ENCODE measurements at places on chromosomes 7 and 10. TPM values are rescaled to one million over a fixed set of nuclear protein-coding genes. Genes with fewer than 3 reads are reported as not detected.

KNDC1 gene
- polyA plus RNA-seq: 0.05 TPM

NSMCE4A gene
- 51.1 TPM for polyA plus RNA-seq

ARHGEF35 gene
- polyA plus RNA-seq: 0.86 TPM

CCDC6 gene
- 13.4 TPM for polyA plus RNA-seq

ATRNL1 gene
- 2.5 TPM for polyA plus RNA-seq

GNAT3 gene
- polyA plus RNA-seq: not detected

CDC123 gene
- polyA plus RNA-seq: 104 TPM

IGF2BP3 gene
- polyA plus RNA-seq: 5.4 TPM

MALRD1 gene
- polyA plus RNA-seq: not detected

ATP5F1C gene
- polyA plus RNA-seq: 340 TPM

ABCB4 gene
- polyA plus RNA-seq: 12.5 TPM

PON1 gene
- polyA plus RNA-seq: not detected

NACAD gene
- not detected for polyA plus RNA-seq

MKI67 gene
- polyA plus RNA-seq: 0.59 TPM

ASIC3 gene
- polyA plus RNA-seq: not detected

AGK gene
- polyA plus RNA-seq: 23.1 TPM

LRRTM3 gene
- not detected for polyA plus RNA-seq

CPA5 gene
- not detected for polyA plus RNA-seq

ZNRF2 gene
- polyA plus RNA-seq: 1.9 TPM

TEX36 gene
- not detected for polyA plus RNA-seq

FKBP6 gene
- polyA plus RNA-seq: not detected

IRF5 gene
- 132 TPM for polyA plus RNA-seq

ANXA8L1 gene
- not detected for polyA plus RNA-seq

RSPH10B2 gene
- polyA plus RNA-seq: not detected
